ENCODE measurements at places on chromosomes 1 and 21. TPM values are rescaled to one million over a fixed set of nuclear protein-coding genes. Genes with fewer than 3 reads are reported as not detected.

GRCh38 chr1:227548448-227548847 is 14.9 kb upstream of the ZNF678 start:
- H3K36me3 ChIP-seq, result no peaks in the 10 kb centered on the region
- H3K4me3 ChIP-seq, result no peak overlapping the region
- H3K27me3 ChIP-seq, result no peaks in the 10 kb centered on the region
- peaks cover 2% of the 10 kb centered on the region for H3K4me1 ChIP-seq
- no peak overlapping the region for H3K27ac ChIP-seq
- DNase-seq, result no peak

DNA sequence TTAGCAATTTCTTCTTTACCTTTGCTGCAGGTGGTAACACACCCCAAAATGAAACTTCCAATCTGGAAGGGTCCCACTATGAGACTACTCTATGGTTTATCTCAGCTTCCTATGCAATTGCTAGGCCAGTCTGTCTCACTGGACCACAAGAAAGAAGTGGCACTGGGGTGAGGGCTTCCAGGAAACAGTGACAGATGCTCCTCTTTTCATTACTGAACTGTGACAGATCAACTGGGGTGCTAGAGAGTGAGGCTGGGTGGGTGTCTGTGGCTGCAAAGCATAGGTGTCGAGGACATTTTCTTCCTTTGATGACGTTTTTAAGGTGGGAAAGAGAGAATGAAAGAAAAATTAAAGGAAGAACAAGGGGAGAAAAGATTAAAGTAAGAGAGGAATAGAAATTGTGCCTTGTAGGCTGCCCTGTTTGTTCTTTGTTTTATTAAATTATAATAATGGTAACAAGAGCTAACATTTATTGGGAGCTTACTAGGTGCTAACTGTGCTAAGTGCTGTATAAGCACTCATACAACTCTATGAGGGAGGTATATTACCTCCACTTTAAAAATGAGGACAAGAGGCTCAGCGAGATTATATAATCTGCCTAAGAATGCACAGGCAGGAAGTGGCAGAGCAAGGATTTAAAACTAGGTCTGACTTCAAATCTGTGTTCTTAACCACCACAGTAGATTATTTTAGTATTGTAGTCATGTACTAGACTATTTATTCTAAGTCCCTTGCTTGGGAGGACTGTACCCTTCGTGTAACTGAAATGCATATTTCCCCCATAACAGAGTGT is 27.8 kb upstream of the DMRTA2 start:
- DNase-seq, result no peak
- peak overlapping the region; percentile 68 for H3K4me3 ChIP-seq
- peak overlapping the region; percentile 88 for H3K27ac ChIP-seq
- H3K36me3 ChIP-seq, result no peaks in the 10 kb centered on the region
- H3K4me1 ChIP-seq, result peaks cover 40% of the 10 kb centered on the region

DNA sequence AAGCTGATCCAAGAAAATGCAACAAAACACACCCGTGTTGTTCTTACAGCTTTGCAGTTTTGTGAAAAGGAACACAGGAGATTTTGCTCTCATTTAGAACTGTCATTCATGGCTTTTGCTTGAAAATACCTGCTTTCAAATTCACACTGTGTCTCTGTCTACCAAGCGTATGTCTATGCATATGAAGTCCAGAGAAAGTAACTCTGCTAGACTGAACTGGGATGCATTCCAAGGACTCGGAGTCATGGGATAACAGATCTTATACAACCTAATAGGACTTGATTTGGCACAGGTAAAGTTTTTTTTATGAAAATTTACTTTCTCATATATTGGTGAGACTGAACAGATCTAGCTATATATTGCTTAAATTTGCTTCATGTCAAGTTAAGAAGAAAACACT is 102.4 kb downstream of the PTGER3 start:
- no peaks in the 10 kb centered on the region for H3K27me3 ChIP-seq
- no peaks in the 10 kb centered on the region for H3K4me1 ChIP-seq
- no peak overlapping the region for H3K27ac ChIP-seq
- no peaks in the 10 kb centered on the region for H3K36me3 ChIP-seq
- H3K4me3 ChIP-seq, result no peak overlapping the region
- no peak for DNase-seq

DNA sequence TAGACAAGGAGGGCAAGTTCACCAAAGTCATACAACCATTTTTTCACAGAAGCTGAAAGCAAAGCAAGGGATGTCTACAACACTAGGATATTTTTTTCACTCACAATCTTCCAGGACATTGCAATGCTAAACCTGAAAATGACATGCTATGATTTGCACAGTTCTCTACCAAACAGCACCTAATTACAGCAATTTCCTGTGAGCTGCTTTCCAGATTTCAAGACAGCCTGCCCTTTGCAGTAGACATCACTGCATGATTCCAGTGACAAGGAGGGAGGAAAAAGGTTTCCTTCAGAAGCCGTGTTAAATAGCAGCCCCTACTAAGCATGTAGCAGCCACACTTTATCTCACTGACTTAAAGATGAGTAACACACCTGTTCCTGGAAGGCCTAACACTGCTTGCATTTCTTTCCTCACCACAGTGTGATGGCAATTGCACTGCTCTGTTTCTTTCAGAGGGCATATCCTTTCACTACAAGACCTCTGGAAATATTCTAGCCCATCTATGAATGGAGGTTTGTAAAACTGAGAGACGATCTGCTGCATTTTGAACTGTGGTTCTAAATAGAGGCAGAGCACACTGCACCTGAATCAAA is 97.1 kb downstream of the DUSP10 start:
- no peaks in the 10 kb centered on the region for H3K4me1 ChIP-seq
- H3K27me3 ChIP-seq, result no peaks in the 10 kb centered on the region
- H3K4me3 ChIP-seq, result no peak overlapping the region
- DNase-seq, result no peak

GRCh38 chr1:119226321-119226720 is 85.9 kb upstream of the WARS2 start:
- H3K27me3 ChIP-seq, result no peaks in the 10 kb centered on the region
- H3K4me3 ChIP-seq, result no peak overlapping the region
- peaks cover 3% of the 10 kb centered on the region for H3K36me3 ChIP-seq
- no peaks in the 10 kb centered on the region for H3K4me1 ChIP-seq
- DNase-seq, result no peak

- no peaks in the 10 kb centered on the region for H3K36me3 ChIP-seq
- H3K27ac ChIP-seq, result no peak overlapping the region
- peaks cover 23% of the 10 kb centered on the region for H3K4me1 ChIP-seq
- H3K27me3 ChIP-seq, result no peaks in the 10 kb centered on the region
Measured at GRCh38 chr1:41765152-41765551, 153.6 kb downstream of the HIVEP3 start.

Gene SCAF4
- total RNA-seq, result 61.3 TPM

Gene ASB17
- total RNA-seq, result not detected

Gene ELK4
- 100 TPM for total RNA-seq

Gene TMEM82
- total RNA-seq, result not detected
